ENCODE measurements at places on chromosomes 1 and 21.

DNA sequence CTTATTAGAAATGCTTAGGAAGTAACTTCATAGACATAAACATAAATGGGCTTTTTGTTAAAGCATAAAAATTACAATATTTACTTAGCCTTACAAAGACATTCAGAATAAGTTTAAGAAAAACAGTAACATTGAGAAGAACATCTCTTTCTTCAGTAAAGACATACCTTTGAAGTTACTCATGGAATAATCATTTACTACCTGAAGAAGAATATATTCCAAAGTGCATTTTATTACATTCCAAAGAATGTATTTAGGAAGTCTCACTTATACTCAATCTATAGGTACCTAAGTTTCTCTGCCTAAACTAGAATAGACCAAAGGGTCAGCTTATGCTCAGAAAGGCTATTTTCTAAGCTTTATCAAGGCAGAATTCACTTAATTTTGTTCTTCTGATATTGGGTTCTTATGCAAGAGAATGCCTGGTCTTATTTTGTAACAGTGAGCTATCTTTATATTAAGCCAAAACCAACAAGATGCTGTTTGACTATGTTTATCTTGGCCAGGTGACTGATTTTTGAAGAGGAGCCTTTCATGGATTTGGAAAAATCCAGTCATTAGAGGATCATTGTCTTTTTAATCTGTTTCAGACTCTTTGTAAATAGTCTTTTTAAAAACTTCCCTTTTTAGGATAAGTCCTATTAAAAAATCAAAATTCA, 110.1 kb downstream of the OLFML2B start:
- no peak for DNase-seq

DNA sequence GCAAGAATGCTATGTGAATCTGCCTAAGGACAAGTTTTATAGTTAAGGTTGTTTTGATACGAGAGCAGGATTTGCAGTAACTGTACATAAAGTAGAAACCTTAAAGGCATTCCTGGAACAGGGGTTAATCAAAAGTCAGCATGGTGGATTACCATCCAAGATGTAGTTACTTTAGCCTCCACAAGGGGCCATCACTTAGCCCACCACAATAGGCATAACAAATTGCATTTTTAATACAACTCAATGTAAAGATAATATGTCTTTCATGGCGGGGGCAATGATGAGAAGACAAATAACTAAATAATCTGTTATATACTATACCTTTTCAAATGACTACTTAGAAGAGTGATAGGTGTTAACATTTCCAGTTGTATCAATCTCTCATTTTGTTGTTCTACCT, 611.2 kb upstream of the ADGRL4 start:
- DNase-seq, result no peak

GRCh38 chr1:101438359-101438758, 201.5 kb downstream of the S1PR1 start:
- no peak for DNase-seq

- DNase-seq, result no peak
Measured at GRCh38 chr1:150015651-150016131, 5.2 kb upstream of the OTUD7B start.

- no peak for DNase-seq
Measured at GRCh38 chr1:22526098-22526497, 37.2 kb upstream of the EPHA8 start.

DNA sequence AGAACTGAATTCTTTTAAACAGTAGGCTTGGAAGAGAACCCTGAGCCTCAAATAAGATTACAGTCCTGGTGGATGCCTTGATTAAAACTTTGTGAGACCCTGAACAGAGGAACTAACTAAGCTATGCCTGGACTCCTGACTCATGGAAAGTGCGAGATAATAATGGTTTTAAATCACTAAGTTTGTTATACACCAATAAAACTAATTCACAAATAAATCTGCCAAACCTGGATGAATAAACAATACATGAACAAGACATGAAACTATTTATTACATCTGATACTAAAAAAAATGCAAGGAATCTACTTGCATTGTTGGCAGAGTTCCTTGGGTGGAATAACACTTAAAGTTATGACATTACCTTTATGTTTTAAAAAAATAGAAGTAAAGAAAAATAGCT, 118.4 kb downstream of the PIGK start:
- DNase-seq, result no peak

GRCh38 chr21:33539616-33540015, 2.3 kb downstream of the GART start:
- no peak for DNase-seq

DNA sequence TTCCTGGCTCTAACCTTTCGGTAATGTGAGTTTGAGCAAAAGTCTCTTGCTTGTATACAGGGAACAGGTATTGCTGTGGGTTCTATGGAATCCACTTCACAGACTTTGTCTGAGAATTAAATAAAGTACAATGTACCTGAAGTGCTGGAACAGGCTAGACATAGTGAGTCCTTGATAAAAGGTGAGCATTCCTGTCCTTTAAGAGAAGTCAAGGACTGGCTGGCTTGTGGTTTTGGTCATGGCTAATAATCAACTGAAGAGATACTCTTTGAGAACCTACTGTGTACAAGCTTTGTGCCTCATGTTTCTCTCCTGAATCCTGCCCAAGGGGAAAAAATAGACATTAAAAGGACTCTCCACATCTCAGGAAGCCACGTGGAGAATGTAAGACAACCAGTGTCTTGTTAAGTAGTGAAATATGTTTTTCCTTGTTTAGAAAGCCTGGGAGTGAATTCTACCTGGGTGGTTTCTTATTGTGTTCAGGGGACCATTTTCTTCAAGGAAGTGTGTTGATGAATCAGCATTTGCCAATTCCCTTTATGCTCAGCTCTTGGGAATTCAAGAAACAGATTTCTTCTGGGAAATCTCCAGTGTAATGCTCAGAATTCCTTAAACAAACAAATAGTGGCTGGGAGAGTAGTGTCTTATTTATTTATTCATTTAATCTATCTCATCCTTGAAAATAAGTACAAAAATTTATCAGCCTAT, 55.2 kb upstream of the PLD5 start:
- DNase-seq, result no peak

GRCh38 chr1:100606438-100606837, 68.5 kb downstream of the GPR88 start:
- no peak for DNase-seq

GRCh38 chr1:20368866-20369470, 78.3 kb downstream of the VWA5B1 start:
- no peak for DNase-seq

- no peak for DNase-seq
Measured at GRCh38 chr1:230191079-230191804, 124.2 kb downstream of the GALNT2 start.

GRCh38 chr1:160744199-160744851, 5.3 kb downstream of the SLAMF7 start:
- no peak for DNase-seq

GRCh38 chr1:224710196-224710595, 94.1 kb downstream of the CNIH3 start:
- no peak for DNase-seq

DNA sequence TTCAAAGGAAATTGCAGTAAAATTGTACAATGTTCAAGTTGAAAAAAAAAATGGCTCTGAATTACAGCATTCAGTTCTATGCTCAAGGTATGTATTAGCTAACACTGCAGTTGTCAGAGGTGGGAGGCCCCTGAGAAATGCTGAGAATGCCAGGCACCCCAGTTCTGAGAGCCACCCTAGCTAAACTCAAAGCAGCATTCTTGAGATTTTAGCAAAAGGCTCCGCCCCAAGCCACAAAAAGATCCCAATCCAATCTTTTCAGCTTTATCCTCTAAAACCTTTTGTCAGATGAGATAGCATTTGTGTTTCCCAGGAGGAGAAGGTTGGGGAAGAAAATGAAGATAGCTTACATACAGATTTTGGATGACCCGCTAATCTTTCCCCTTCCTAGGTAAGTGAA, 68.8 kb downstream of the SMYD2 start:
- DNase-seq, result no peak

DNA sequence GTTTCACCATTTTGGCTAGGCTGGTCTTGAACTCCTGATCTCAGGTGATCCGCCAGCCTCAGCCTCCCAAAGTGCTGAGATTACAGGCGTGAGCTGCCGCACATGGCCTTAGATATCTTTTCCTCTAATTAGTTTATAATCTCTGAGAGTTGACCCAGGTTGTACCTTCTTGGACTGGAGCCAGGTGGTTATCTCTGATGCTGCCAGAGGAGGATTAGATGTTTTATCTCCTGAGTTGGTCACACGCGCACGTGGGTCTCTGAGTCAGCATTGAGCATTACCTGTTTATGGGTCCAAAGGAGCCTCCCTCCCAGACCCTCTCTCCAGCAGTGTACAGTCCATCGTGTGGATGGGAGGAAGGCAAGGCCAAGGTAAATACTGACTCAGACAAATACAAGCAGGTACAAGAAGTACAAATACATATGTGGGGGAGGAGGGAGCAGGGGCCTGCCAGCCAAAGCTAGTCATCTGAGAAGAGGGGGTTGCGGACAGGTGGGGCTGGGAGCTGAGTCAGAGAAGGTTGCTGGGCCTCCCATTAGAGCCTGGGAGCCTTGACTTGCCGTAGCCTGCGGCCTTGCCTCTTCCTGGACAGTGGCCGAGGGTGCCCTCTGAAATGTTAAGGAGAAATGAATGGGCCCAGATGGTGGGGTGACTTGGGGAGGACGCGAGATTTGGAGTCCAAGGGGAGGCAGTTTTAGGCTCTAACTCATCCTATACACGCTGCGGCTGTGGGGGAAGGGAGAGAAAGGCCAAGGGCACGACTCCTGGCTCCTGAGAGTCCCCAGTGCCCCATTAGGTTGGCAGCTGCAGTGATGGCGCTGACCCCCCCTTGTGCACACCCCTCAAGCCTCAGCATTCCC, 13.1 kb downstream of the IL6R start:
- no peak for DNase-seq

- DNase-seq, result peak; percentile 48
Measured at GRCh38 chr1:235999259-235999925, 65.5 kb downstream of the NID1 start.

DNA sequence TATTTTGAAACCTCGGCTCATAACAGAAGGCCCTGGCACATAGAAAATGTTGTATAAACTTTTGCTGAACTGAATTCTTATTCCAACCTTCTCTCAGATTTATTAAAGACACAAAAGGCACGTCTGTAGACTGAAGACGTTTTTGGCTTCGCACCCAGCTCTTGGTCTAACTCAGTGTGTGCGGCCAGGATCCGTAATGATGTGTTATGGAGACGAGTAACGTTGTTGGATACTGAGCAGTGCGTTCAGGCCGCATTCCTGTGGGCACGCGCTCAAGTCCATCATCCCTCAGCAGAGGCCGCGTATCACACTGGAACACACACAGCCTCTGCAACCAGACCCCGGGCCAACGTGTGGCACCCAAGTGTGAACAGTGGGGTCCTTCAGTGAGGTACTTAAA, 154.8 kb upstream of the RAB4A start:
- no peak for DNase-seq

DNA sequence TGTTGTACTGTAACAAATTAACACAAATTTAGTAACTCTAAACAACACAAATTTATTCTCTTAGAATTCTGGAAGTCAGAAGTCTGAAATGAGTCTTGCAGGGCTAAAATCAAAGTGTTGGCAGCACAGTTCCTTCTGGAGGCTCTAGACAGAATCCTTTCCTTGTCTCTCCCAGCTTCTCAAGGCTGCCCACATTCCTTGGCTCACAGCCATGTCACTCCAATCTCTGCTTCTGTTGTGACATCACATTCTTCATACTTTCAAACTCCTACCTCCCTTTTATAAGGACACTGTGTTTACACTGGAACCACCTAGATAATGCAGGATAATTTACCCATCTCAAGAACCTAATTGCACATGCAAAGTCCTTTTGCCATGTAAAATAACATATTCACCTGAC, 225.0 kb upstream of the PRMT6 start:
- no peak for DNase-seq

DNA sequence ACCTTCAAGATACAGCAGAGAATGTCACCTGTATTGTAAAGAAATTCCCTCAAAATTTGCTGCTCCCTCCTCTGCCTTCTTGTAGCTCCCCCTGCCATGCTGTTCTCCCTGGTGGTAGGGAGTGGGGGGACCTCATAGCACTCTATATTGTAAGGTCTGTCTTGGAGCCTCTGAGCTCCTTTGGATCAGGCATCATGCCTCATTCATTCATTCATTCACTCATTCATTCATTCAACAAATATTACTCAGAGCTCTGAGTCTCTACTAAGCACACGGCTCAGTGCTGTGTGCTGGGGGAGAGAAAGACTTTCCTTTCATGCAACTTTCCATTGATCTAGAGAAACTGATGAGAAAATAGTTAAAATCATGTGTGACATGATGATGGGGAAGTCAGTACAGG, 27.1 kb upstream of the EPHB2 start:
- DNase-seq, result no peak

GRCh38 chr1:1183833-1184775, 10.4 kb downstream of the TTLL10 start:
- DNase-seq, result no peak

DNA sequence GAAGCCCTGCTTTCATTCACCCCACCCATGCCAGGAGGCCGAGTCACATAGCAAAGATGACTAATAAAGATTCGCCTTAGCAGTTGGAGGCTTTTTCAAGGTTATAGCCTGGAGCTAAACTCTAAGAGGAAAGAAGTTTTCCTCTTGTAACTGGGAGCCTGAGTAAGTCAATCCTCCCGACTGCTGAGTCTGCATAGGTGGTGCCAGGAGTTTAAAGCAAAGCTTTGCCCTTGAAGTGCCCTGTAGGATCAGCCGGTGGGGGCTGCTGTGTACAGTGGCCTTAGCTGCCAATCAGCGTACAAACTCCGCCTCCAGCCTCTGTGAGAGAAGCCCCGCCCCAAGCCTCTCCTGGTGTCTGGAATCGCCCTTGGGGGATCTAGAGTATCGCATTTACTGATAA, 147.5 kb upstream of the SPATA6 start:
- DNase-seq, result no peak

DNA sequence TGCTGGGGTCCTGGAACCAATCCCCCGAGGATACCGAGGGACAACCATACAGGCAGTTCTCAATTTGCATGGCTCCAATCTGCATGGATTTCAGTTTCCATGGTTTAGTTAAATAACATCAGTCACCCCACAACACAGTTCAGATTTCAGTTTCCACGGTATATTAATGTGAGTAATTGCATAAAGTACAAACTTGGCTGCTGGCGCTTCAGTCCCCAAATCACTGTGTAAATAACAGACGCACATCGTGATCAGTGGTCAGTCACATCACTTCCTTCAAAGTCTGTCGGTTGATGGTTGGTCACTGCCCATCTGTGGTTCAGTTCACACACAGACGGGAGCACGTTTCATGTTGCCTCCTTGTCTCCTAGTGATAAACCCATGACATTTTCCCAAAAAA, 66.4 kb upstream of the LPGAT1 start:
- DNase-seq, result no peak

- no peak for DNase-seq
Measured at GRCh38 chr1:112371775-112372174, 24.2 kb upstream of the CTTNBP2NL start.

DNA sequence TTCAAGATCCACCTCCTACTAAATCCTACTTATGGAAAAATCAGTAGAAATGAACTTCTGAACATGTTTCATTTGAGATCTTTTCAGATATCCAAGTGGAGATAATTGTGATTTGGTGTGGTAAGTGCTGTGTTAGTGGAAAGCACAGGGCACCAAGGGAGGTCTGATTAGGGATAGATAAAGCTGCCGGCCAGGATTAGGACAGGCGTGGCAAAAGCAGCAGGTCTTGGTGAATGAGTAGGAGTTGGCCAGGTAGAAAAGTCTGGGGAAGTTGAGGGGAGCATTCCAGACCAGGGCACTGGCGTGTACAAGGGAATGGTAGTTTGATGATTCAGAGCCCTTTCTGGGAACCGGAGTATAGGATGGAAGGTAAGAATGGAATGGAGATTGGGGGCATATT, 47.8 kb downstream of the AZIN2 start:
- DNase-seq, result no peak

- DNase-seq, result no peak
Measured at GRCh38 chr1:73998348-73998959, 199.5 kb downstream of the LRRIQ3 start.

- no peak for DNase-seq
Measured at GRCh38 chr1:43636006-43636641, 13.8 kb upstream of the KDM4A start.
